ENCODE measurements at places on chromosomes 4 and X.

- DNase-seq = no peak
Measured at GRCh38 chr4:77927991-77928925, 65.6 kb downstream of the MRPL1 start.

GRCh38 chr4:1250527-1250812 lies 1.5 kb upstream of the CTBP1 start:
- DNase-seq = no peak

- no peak for DNase-seq
Measured at GRCh38 chr4:143302536-143302935, 34.1 kb upstream of the GAB1 start.

GRCh38 chr4:147975933-147976928 lies 244.3 kb downstream of the ARHGAP10 start:
- DNase-seq = no peak

- DNase-seq = no peak
Measured at GRCh38 chr4:53508446-53508845, 82.8 kb downstream of the LNX1 start.

DNA sequence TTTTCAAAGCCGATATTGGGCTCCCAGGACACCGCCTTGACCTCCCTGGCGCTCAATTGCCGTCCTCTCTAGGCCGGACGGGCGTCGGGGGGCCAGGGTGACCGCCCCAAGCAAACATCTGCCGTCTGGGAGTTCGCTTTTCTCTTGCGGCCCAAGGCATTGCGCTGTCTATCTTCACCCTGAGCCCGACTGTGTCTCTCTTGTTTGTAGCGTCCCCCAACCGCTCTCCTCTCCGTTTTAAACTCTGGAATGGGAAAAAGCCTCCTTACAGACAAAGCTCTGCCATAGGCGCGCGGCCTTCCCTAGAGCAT lies 551 bp upstream of the ARX start:
- DNase-seq = no peak

DNA sequence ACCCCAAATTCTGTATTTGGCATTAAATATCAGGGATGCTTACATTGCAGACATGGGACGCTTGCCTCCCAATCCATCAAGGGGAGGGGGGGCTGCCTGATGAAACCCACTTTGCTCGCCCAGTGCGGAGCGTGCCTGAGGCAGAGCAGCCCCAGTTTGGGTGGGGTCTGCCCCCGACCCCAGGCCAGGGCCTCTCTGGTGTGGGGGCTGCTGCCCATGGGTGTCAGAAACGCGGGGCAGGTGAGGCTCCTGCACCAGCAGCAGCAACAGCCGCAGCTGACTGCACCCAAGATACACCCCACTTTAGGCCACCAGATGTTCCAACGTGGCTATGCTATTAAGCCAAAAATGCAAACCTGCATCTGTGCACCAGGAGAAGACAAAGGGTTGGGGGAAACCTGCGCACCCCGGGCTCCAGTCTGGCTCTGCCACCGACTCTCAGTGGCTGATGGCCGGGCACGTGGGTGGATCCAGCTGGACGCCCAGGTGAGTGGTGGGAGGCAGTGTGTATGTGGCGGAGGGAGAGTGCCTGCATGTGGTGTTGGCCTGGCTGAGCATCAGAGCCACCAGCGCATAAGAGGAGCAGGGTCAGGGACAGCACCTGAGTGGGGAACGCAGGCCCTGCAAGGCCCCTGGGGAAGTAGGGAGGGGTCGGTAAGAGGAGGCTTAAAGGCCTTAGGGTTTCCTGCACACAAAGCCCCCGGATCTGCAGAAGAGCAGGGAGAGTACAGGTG lies 86.2 kb downstream of the ABLIM2 start:
- no peak for DNase-seq

- no peak for DNase-seq
Measured at GRCh38 chr4:127997534-127998388, 32.6 kb downstream of the ABHD18 start.

DNA sequence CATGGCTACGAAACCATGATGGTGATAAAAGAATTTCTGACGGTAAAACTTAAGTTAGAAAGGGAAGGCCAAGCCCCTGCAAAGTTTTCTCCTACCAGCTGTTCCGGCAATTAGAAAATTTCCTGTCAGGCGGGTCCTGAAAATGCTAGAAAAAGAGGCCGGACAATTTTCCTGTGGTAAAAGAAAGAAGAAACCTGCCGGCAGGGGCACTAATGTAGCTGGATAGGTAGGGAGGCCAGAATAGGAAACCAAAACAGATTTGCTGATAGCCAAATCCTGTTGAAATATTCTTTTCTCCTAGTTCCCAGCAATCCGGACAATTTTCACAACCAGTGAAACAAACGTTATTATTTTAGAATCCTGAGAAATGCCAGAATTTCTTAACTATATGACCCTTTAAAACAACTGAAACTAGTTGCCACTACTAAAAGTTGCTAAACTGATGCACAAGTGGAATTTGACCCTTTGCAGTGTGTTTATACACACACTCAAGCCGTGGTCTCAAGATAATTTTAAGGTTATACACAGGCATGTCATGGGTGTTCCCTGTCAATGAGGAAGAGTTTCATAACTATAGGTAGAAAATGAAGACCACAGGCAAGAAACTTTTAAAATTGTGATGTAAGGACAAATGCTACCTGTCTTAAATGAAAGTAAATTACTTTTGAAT lies 47.7 kb downstream of the RPS6KA3 start:
- DNase-seq = no peak

- DNase-seq = no peak
Measured at GRCh38 chr4:122980860-122981259, 58.5 kb upstream of the NUDT6 start.

DNA sequence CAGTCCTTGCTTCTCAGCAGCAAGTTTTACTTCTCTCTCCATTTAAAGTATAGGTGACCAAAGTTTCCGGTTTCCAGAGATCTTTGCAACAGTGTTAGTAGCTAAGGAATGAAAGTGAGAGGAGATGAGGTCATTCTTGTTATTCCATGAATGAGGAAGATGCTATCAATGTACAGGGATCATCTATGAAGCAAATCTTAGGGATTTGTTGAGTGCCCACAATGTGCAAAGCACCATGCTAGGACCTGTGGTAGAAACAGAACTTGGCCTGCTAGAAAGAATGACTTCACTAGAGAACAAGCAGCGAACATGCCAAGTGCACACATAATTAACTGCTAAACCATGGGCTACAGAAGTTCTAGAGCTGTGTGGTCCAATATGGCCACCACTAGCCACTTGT lies 112.5 kb downstream of the MID1 start:
- no peak for DNase-seq

DNA sequence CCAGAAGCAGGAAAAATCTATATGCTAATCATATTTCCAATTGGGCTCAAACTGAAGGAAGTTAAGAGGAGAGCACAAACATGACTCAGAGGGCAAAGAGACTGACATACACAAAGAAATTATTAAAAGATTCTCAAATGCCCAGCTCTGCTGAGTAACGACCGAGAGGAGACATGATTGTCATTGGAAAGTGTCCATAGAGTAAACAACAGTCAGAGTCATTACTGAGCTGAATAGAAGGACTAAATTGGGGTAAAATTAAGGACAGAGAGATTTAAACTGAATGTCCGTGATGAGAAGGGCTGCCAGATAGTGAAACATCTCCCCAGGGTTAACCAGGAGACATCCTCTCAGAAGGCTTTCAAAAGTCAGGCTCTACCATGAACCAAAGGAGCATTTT lies 111.2 kb upstream of the GALNT7 start:
- no peak for DNase-seq

DNA sequence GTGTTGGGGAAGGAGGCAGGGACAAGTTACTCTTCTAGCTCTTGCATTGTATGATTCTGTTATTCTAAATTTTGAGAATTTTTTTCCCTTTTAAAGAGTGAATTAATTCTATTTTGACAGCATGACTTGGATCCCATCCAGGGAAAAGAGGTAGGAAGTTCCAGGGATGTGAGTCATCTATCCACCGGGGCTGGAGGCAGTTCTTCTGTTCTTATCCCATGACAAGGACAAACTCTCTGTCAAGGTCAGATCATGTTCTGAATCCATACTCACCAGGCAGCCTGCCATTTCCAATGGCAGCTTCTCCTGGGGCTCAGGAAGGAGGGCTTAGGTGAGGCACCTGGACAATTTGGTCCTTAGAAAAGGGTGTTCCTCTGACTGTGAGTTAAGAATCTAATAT lies 132.0 kb upstream of the MED14 start:
- DNase-seq = no peak

DNA sequence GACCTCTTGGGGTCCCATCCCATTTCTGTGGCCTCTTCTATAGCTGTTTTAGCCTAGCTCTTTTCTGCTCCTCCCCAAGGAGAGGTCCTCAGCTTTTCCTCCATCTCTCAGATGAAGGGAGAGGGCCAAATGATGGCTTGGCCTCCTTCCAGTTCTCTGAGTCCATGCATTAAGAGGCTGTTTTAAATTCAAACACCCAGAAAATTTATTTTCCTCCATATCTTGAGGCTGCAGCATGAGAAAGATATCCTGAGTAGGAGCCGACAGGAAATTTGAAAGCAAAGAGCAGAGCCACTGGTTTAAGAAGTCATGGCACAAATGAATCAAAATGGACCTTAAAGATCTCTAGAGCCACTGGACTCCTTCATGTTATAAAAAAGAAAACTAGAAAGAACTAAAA lies 558.8 kb downstream of the MID1IP1 start:
- no peak for DNase-seq

DNA sequence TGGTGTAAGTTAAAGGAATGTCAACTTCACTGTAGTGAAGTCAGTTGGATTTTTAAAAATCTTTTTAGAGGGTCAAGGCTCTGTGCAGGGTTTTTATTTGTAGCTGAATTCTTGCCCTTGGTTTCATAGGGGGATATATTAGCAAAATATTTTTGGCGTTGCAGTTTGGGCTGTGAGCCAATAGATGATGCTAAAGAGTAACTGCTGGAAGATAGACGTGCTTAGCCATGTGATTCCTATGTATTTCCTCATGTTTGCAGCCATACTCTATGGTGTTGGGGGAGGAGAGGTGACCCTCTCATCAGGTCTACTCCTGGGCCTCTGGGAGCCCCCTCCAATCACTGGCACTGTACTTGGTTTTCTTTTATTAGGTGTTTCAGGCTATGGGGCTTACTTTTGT lies 246.7 kb upstream of the ARHGAP24 start:
- DNase-seq = no peak

DNA sequence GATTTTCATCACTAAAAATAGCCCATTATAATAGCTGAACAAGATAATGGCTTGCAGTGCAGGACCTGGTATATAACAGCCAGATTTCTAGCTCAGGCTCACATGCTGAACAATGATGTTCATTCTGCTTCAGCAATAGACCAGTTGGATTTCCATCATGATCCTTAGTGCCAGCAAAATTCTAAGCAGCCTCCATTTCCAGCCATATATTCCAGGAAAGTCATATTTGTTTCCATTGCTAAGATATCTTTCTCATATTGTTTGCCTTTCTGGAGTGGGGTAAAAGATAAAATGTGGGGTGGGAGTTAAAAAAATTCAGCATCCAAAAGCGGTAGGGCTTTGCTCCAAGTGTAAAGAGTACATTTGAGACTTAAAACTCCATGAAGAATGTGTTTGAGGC lies 2344.1 kb downstream of the PCDH7 start:
- no peak for DNase-seq

DNA sequence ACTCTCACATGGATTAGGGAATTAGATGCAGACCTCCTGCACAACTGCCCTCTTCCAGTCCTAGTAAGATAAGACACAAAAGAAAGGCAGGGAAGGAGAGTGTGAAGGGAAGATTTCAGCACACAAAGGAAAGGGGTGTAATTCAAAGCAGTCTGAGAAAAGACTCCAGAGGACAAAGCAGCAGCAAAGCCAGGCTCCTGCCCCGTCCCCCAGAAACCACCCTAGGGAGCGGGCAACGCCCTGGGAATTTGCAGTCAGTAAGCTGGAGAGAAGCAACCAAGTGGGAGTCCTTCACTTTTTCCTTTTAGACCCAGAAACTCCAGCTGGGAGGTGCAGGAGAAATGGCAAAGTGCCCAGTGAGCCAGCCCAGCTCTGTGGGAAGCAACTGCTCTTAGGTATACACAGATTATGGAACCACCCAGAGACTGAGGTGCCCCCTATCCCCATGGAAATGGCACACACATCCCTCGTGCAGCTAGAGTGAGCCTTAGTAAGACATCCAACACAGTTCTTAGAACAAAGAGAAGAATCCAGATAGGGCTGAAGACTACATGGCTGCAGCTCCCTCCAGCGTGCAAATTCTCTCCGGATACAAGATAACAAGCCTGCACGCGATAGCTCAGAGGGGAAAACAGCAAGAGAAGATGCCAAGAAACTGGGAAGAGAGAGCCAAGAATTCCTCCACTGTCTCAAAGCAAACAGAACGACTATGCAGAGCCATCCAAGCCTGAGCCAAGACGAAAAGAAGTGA lies 26.5 kb upstream of the IRAK1 start:
- no peak for DNase-seq

- no peak for DNase-seq
Measured at GRCh38 chr4:76630741-76631140, 195.7 kb downstream of the SHROOM3 start.

GRCh38 chr4:69773484-69773883 lies 13.1 kb upstream of the SULT1B1 start:
- DNase-seq = no peak

DNA sequence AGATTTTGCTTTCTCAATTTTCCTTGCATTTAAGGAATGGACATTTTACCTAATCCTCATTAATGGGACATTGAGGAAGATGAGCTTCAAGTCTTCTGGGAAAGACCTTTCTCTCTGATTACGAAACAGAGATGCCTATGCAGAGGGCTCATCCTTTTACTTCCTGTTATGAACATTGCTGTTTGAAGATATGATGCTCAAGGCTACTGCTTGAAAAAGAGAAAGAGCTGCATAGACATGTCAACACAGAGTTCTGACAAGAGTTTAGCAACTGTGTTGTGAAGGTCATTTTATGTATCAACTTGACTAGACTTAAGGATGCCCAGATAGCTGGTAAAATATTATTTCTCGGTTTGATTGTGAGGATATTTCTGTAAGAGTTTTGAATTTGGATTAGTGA lies 13.8 kb upstream of the GNPDA2 start:
- no peak for DNase-seq

GRCh38 chrX:3295731-3296130 lies 50.7 kb downstream of the MXRA5 start:
- no peak for DNase-seq

DNA sequence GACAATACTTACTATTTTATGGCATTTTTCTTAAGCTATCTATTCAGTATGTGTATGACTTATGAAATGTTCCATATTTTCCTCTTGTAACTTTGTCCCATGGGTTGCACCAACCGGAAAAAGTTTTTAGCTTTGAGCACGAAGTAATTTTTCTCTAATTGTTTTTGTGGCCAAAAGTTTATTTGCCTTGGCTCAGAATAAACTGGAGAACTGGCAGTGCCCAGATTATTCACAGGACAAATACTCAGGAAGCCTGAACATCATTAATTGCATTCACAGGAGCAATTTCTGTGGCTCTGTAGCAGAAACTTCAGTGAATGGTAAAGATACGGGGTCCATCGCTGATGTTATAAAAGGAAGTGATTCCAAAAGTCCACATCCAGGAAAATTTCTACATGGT lies 184.5 kb downstream of the ARHGAP10 start:
- no peak for DNase-seq
